ENCODE measurements at places on chromosomes 16 and 17.

DNA sequence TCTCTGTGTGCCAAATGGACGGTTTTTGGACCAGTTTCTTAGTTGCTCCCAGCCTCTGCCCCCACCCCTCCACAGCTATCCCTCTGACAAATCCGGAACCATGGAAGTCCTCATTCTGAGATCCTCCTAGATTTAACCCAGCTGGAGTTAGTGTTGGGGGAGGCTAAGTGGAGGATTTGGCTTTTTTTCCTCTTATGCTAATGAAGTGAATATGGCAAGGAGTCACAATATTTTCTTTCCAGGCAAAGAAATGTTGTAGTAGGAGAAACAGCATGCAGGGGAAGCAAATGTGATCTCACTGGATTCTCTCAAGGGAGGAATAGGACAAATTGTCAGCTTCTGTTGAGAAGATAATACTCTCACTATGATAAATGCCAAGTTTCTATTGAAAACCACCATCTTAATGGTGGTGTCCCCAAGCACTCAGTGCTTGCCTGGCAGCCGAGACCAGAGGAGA is 159.5 kb downstream of the MSI2 start:
- DNase-seq, result no peak

- DNase-seq, result peak; percentile 11
Observed at GRCh38 chr16:72501739-72502593, 330.0 kb upstream of the PMFBP1 start.

- no peak for DNase-seq
Observed at GRCh38 chr17:74139120-74139519, 64.4 kb upstream of the RPL38 start.

DNA sequence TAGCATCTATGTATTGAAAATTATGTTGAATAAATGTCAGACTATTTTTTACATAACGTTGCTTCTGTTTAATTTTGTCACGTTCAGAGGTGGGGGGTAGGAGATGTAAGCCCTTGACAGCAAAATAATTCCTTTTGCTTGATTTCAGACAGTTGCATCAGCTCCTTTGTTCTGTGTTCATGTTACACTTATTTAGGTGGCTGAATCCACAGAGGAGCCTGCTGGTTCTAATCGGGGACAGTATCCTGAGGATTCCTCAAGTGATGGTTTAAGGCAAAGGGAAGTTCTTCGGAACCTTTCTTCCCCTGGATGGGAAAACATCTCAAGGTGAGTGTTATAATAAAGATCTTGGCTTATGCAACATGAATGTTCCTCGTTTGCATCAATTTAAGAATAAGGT is 4.5 kb downstream of the HERPUD1 start:
- no peak for DNase-seq

DNA sequence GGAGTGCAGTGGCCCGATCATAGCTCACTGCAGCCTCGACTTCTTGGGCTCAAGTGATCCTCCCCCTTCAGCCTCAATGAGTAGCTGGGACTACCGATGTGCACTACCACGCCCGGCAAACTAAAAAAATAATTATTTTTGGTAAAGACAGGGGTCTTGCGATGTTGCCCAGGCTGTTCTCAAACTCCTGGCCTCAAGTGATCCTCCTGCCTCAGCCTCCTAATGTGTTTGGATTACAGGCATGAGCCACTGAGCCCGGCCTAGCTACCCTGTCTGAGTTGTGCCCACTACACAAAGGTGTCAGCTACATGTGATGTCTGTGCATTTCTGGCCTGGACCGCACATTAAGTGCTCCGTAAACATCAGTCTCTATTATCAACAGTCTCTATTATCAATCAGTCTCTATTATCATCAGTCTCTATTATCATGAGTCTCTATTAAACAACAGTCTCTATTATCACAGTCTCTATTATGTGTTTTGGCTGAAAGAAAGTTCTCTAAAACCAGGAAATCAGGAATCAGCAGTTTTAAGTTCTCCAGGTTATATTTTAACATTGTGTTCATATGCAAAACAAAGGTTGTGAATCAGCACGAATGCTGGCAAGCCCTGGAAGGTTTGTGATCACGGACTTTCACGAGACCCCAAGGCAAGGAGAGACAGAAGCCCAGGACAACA is 721 bp upstream of the WWOX start:
- no peak for DNase-seq

- DNase-seq, result peak; percentile 15
Observed at GRCh38 chr17:81869221-81870130, 1.7 kb downstream of the ARHGDIA start.

DNA sequence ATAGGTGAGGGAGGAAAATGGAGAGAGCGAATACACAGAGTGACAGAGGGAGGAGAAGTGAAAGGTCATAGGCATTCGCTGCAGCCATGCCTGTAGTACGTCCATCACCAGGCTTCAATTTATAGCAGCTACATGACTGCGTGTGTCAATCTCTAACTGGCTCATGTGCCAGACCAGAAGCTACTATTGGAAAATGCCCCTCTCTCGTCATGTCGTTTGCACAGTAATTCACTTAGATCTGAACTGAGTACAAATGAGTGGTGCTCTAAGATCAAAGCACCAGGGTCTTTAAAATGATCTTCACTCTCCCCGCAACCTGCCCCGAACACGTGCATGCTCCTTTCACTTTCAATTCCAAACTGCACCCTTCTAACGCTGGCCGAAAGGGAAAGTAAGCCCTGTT is 51.3 kb downstream of the ADCY9 start:
- DNase-seq, result peak; percentile 58

DNA sequence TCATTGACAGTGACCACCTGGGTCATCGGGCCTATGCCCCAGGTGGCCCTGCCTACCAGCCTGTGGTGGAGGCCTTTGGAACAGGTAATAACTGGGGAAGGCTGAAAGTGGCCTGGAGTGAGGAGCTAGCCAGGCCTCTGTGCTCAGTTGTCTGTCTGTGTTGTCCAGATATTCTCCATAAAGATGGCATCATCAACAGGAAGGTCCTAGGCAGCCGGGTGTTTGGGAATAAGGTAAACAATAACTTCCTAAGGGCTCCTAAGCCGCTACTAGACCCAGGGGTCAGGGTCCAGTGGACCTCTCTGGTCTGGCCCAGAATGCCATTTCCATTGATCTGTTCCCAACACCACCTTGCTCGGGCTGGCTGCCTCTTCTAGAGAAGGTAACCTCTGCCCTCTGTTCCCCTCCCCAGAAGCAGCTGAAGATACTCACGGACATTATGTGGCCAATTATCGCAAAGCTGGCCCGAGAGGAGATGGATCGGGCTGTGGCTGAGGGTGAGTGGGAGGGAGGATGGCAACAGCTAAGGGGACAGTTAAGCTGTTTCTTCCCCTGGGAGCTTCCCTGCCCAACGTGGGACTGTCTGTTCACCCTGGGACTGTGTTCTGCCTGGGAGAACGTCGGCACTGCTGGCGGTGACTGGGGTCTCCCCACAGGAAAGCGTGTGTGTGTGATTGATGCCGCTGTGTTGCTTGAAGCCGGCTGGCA is 1.9 kb upstream of the MLX start:
- DNase-seq, result no peak

GRCh38 chr16:81296631-81297030 is 18.1 kb upstream of the GAN start:
- DNase-seq, result no peak

DNA sequence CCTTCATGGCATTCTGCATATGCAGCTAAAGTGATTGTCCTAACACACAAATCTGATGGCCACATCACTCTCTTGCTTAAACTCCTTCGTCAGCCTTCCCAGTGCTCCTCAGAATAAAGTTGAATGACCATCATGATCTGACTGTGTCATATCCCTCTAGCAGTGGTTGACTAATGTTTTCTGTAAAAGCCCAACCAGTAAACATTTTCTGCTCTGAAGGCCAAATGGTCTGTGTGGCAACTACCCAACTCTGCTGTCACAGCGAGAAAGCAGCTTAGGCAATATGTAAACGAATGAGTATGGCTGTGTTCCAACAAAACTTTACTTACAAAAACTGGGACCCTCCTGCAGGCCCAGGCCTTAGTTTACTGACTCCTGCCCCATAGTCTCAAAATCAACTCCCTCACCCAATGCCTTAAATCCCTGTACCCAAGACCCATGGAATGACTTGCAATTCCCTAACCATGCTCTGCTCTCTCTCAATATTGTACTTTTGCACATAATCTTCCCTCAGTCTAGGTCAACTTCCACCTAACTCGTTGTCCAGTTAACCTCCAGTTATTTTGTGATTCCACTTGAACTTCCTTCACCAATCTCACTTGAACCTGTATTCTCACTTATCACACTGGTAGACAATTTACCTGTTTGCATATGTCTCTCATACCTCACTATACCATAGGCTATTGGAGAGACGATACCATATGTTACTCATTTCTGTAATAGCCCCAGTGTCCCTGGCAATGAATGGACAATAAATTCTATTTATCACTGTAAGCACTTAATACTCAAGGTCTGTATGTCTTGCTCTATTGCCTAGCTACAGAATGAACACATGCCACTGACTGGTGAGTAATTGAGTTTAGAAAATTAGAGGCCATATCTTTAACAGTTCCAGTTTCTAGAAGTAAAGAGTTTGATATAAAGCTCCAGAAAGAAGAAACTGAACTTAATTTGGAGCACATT is 29.1 kb downstream of the TMEM100 start:
- DNase-seq, result no peak

GRCh38 chr17:73155410-73156165 is 9.2 kb upstream of the SSTR2 start:
- DNase-seq, result no peak

DNA sequence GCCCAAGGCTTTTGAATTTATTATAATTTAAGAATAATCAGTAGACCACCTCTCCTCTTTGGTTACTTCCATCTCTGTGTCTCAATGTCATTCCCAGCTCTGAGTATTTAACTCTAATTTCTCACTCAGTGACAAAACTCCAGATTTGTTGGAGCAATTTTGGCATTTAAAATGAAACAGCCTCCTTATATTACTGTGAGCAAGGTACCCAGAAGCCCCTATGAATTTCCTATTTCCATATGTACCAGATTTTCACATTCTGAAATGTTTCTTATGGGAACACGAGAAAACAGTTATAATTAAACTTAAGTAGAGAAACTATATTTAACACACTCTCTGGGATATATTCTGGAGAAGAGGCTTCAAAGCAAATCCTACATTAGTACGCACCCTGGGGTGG is 285.4 kb upstream of the CDH8 start:
- DNase-seq, result no peak

GRCh38 chr17:2188971-2189630 is 114.5 kb downstream of the SMG6 start:
- DNase-seq, result no peak

DNA sequence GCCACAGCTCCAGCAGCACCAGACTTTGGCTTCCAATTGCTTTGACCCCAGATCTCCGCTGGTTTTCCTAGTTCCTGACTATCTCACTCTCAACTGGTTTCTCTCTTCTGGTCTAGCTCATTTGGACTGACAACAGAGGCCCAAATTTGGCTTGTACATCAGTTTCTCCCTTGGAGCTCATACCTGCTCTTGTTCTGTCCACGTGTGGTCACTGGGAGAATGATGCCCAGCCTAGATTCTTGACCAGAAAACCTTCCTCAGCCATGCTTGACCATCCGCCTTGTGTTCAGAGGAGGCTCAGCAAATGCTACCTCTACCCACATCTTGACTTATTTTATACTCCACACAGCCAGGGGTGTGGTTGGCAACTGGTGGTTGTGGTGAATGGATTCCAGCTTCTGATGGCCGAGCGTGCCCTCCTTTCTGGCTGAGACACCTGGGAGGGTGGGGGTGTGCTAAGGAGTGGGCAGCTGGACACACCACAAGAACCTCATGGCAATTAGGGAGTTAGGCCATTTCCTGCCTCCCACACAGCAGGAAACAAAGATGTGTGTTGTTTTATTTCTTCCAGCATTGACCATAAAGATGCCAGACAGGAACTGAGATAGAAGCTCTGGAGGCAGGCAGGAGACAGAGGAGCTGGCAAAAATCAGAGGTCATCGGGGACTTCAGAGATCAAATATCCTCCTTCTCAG is 93.8 kb upstream of the FAM20A start:
- no peak for DNase-seq

DNA sequence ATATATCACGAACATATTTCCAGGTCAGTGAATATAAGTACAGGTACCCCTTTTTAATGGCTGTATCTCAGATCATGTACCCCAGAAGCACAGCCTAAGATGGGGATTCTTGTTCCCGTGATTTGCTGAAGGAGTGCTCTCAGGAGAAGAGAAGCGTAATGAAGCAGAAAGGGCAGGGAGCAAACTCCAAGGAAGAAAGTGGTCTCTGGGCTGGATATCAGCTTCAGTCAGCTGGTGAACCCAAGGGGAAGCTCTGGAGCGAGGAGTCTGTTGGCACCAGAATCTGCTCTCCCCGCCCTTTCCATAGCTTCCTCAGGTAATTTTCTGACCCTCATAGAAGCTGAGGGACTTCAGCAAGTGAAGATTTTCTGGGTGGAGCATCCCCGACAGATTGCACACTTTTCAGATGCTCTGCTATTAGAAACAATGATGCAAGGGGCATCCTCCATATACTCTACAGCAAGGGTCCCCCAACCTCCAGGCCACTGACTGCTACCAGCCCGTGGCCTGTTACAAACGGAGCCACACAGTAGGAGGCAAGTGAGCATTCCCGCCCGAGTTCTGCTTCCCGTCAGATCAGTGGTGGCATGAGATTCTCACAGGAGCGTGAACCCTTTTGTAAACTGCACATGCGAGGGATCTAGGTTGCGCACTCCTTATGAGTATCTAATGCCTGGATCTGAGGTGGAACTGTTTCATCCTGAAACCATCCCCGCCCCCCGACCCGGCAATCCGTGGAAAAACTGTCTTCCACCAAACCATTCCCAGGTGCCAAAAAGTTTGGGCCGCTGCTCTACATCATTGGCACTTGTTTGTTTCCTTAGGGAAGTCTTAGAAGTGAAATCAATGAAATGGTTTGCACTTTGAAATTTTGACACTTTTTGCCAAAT is 4.4 kb downstream of the FAHD1 start:
- DNase-seq, result no peak

- DNase-seq, result no peak
Observed at GRCh38 chr16:88659160-88659559, 3.7 kb downstream of the MVD start.

DNA sequence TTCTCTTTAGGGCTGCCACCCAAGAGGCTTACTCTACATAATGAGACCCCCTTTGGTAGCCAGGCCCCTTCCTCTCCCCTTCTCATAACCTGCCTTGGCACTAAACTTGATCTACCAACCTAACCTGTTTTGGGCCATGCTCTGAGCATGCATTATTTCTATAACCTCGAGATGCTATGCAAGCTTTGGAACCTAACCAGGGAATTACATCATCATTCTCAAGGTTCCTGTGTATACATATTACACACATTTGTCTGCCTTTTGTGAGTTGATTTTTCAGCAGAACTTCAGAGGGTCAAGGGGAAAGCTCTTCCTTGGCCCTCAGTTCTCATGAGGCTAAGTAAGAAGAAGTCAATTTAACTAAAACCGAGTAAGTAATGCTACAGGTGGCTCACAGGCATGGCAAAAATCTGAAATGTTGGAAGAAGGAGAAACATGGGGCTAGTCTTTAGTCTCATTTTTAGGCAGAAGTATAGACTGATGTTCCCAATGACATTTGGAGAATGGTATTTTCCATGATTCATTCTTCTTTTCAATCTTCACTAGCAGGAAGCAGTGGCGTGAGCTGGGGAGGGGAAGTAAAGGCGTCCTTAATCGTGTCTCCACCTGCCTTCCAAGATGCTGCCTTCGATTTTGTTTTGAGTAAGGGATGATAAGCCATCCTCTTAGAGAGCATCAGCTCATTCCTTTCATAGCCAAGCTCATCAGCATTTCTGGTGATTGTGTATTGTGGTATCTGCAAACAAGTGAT is 308.4 kb downstream of the ABCC12 start:
- DNase-seq, result no peak
